ENCODE measurements at places on chromosomes 7 and 10.
A peak's percentile ranks its signal among the peaks of the same experiment; 100 is the strongest.

GRCh38 chr7:47875998-47876744 lies 72.1 kb downstream of the PKD1L1 start:
- DNase-seq = no peak

GRCh38 chr7:157851501-157852067 lies 514.8 kb downstream of the DNAJB6 start:
- peak; percentile 71 for DNase-seq

DNA sequence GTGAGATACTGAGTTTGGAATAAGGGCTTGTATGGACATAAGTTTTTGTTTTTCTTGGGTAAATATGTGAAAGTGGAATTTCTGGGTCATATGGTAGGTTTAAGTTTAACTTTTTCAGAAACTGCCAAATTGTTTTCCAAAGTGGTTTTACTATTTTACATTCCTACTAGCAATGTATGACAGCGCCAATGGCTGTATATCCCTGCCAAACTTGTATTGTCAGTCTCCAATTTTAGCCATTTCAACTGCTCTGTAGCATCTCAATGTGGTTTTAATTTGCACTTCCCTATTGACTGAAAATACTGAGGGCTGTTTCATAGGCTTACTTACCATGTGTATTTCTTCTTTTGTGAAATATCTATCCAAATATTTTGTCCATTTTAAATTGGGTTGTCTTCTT lies 90.5 kb upstream of the ZNF32 start:
- DNase-seq = no peak

DNA sequence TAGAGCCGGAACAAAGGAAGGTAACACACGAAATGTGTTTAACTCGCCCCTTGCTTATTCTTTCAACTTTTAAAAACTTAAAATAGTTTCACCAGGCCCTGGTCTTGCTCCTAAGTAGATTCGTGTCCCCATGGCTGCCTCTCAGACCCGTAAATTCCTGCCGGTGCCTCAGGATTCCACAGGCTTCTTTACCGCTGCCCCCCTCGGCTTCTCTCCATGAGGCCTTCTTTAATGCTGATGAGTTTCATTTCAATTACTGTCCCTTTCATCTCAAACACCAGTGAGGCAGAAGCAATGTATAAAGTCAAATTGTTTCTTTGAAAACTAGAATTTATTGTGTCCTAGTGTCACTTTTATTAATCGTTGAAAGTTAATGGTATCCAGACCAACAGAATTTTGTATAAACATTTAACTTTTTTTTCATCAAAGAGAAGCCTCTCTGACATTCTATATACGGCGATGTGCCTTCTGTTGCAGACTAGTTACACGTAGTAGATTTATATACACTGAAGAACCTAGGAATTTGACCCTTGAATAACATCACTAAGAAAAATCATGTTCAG lies 225.2 kb downstream of the C7orf25 start:
- no peak for DNase-seq

DNA sequence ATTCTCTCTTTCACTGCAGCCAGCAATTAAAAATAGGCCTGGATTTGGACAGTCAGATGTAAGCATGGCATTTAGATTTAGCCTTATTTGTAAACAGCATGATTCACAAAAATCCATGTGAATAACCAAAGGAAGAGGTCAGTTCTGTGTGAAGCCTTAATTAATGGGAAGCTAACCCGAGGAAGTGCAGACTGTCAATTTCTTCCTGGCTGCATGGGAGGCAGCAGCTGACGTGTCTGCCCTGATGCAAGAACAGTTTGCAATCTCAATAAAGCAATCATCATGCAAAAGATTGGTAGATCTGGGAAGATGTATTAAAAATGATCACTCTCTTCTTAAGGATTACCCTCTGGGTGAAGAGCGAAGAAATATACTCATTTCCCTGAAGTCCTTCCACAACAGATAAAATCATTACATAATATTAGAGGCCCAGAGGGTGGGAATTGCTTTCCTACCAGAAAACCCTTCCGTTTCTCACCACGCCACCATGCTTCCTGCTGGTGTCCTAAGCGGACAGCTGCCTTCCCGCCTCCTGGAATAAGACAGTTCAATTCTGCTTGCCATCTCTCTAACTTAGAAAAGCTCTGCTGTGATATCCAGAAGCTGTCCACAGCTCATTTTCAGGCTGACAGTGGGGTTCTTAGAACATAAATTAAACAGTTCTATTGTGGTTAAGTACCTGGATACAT lies 526.7 kb upstream of the NRP1 start:
- DNase-seq = no peak

DNA sequence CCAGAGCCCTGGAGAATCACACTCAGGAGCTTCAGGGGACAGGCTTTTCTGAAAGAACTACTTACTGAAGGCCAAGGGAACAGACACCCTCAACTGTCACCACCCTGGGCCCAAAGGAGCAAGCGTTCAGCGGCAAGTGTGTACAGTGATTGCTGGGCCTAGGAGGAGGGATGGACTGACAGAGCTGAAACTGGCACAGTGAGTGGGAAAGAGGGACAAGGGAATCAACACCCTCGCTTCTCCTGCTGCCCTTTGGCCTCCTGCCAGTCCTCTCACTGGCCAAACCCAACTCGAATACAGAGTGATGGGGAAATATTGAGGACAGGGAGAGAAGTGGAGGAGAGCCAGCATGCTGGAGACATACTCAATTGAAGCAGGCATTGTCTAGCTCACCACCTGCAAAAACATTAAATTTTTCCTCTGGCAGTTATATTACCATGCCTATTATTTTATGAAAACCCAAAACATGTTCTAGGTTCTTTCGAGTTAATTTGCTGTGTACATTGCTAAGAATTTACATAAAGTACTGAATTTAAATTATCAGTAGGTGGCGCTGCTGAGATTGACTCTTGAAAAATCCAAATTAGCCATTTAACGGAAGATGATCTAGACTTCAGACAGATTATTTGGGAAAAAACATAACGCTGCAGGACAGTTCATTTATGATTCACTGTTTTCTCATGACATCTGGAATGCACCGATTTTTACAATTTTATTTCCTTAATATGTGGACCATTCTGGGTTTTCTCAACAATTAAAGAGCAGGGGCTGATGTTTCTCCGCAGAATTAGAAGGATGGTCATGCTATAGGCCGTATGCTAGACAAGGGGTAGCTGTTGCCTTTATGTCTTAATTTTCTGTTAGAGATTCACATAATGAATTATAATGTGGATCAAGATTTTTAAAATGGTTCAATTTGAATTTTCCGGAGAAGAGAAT lies 14.7 kb upstream of the TMEM236 start:
- DNase-seq = peak; percentile 37

GRCh38 chr10:131464789-131465188 lies 153.3 kb upstream of the TCERG1L start:
- no peak for DNase-seq

DNA sequence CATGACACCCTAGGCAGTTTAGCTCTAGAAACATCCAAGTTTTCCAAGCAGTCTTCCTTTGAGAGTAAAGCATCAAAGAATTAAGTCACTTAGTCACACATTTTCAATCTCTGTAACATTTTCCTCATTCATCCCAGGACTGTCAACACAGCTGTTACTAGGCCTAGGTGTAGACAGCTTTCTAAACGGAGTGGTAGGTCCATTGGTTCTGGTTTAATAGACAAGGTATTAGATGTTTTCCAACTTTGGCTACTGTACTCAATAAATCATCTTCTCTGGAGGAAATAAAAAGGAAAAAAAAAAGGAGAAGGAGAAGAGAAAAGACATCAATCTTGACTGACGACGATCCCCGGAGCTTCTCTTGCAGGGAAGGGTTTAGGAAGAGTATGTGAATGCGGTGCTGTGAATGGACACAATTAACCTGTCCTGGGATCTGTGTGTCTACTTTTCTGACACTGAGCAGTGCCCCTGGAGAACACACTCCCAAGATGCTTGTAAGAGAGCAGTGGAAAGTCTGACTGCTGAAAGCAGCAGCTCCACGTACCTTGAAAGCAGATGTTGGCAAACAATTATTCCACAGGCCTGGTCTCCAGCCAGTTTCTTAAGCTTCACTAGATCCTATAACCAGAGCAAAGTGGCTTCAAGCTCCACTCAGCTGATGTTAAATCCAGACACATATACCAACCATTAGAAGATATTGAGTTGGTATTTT lies 59.1 kb downstream of the CXCL12 start:
- DNase-seq = no peak

GRCh38 chr10:85319826-85320225 lies 991.4 kb downstream of the CCSER2 start:
- no peak for DNase-seq

GRCh38 chr10:48271047-48271730 lies 3.3 kb downstream of the FRMPD2 start:
- no peak for DNase-seq

GRCh38 chr7:51186531-51186930 lies 130.1 kb downstream of the COBL start:
- no peak for DNase-seq

DNA sequence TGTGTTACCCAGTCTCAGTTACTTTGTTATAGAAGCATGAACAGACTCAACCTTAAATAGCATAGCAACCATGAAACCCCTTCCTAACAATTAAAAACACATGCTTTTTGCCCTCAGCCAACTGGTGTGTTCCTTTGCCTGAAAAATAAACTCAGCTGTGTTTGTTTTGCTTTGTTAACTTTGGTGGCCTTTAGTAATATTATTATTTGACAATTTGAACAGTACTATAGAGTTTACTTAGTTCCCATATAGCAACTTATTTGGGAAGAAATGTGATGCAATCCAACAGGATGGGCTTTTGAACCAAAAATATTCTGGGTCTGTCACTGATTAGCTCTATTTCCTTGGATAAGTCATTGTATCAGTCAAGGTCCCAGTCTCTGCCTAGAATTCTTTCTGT lies 22.5 kb upstream of the MKLN1 start:
- no peak for DNase-seq

GRCh38 chr10:118339111-118339510 lies 3.0 kb downstream of the FAM204A start:
- no peak for DNase-seq

DNA sequence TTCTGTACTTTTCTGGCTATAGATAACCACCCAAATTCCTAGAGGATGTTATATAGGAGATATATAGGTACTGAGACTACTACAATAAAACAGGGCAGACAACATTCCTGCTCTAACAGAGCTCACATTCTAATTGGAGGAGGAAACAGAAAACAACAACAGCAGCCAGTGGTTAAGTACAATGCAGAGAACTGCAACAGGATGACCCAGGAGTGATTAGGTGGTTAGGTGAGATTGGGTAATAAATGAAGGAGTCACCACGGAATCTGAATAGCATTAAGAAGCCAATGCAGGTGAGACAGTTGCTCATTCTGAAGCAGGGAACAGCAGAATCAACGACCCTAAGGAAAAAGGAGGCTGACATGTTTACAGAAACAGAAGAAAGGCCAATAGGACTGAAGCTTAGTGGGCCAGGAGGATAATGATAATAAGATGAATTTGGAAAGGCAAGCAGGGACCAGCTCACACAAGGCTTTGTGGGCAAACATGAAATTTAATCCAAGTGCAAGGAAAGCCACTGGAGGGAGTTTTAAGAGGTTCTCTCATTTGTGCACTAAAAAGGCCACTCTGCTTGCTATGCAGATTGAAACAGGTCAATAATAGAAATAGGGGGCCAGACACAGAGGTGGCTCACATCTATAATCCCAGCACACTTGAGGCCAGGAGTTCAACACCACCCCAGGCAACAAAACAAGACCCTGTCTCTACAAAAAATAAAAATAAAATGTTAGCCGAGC lies 16.9 kb upstream of the REEP3 start:
- no peak for DNase-seq

DNA sequence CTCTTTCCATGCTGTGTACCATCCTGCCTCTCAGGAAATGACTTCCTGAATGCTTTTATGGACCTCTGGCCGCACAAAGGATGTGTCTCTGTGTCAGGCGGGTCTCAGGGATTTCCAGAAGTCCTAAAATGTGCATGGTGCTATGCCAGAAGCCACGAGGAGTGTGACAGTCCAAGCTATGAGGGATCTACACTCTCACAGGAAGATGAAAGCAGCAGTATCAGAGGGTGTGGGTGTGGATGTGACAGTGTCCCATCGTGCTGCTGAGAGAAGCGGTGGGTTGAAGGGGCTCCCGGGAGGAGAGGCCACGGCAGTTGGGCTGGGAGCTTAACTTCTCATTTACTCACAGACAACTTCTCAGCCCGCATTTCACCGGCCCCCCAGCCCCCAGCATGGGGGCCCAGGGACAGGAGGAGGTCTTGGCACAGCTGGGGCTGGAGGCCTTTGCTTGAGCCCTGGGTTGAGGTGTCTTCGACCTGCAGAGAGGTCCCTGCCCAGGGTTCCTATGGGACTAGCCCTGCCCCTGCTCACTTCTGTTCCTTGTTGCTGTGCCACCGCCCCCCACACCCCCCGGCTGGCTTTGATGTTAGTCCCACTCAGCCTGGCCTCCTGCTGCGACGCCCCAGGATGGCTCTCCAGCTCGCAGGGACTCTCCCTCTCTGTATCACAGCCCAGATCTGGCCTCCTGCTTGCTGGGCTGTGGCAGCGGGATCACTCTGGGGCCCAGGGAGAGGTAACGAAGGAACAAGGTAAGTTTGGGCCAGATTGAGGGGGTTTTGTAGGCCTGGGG lies 30.8 kb upstream of the EMX2 start:
- no peak for DNase-seq

- peak; percentile 66 for DNase-seq
Measured at GRCh38 chr7:26369593-26369992, 77.9 kb downstream of the SNX10 start.

DNA sequence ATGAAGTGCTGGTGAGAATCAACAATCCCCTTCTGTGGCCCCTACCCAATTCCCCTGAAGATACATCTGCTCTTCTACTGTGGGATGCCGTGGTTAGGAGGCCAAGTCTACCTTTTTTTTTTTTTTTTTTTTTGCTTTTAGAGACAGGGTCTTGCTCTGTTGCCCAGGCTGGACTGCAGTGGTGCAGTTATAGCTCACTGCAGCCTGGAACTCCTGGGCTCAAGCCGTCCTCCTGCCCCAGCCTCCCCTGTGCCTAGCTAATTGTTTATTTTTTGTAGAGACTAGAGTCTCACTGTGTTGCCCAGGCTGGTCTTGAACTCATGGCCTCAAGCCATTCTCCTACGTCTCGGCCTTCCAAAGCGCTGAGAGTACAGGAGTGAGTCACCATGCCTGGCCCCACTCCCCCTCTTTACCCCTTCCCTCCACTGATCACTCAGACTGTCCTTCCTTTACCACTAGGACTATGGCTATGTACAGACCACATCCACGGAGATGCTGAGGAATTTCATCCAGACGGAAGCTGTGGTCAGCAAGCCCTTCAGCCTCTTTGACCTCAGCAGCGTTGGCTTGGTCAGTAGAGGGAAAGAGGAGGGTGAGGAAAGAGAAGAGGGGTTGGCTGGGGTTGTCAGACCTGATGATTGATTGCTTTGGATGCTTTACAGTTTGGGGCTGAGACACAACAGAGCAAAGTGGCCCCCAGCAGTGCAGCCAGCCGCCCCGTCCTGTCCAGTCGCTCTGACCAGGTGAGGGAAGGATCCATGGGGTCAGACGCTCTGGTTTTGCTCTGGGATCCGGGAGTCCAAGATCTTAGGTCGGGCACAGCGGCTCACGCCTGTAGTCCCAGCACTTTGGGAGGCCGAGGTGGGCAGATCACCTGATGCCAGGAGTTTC lies 1.8 kb downstream of the AP4M1 start:
- no peak for DNase-seq

DNA sequence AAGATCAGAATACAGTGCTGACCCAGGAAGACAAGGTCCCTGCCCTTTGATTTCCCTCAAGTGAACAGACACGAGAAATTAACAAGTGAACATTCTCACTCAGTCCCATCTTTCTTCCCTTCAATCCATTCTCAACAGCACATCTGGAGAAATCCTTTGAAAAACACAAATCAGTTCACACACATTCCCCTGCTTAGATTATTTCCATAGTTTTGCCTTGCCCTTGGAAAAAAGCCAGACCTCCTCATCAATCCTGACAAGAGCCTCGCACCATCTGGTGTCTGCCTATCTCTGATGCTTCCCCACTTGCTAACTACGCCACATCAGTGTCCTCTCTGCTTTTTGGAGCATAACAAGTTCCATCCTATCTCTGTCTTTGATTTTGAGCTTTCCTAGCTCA lies 94.4 kb upstream of the KIAA1217 start:
- DNase-seq = no peak
